ENCODE measurements at places on chromosomes 4 and X.

DNA sequence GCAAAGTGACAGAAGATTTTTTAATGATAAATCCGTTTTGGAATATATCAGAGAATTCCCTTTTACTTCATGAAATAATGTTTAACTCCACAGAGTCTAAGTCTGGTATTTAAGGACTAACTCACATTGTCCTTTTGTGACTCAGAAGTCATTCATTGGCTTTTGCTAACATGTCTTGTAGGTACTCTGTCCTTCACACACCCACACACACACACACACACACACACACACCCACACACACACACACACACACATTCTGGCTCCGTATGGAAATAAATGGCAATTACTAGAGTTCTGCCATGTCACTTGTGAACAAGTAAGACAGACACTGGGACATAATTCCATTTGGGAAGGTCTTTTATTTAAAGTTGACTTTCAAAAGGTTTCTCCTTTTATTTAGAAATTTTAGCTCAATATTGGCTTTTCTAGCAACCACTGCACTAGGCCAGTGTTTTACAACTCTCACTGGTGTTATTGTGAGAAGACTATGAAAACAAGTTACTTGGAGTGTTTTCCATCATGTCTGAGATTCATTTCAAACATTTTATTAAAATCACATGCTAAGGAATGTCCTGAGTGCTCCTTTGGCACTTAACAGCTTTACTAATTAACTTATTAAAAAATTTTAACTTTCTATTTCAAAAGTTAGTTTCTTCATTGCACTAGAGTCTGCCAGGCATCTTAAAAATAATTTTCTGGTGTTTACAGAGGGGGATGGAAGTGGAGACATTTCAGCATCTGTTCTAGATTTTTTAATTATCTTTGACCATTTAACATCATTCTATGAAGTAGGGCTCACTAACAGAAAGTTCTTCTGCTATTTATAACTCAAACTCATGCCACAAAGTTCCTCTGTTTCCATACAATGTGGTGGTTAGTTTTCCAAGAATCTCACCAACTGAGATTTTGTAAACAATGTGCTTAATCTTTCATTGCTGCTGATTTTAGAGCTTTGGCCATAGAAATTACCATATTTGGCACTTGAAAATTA, 240.3 kb upstream of the GPC4 start:
- H3K4me1 ChIP-seq, result no peaks in the 10 kb centered on the region
- no peaks in the 10 kb centered on the region for H3K36me3 ChIP-seq
- H3K27ac ChIP-seq, result no peak overlapping the region
- H3K4me3 ChIP-seq, result no peak overlapping the region
- H3K27me3 ChIP-seq, result no peaks in the 10 kb centered on the region
- no peak for ATAC-seq

GRCh38 chrX:129188231-129188630, 335.1 kb downstream of the SMARCA1 start:
- no peaks in the 10 kb centered on the region for H3K27me3 ChIP-seq
- no peaks in the 10 kb centered on the region for H3K4me1 ChIP-seq
- H3K27ac ChIP-seq, result no peak overlapping the region
- no peak overlapping the region for H3K4me3 ChIP-seq

DNA sequence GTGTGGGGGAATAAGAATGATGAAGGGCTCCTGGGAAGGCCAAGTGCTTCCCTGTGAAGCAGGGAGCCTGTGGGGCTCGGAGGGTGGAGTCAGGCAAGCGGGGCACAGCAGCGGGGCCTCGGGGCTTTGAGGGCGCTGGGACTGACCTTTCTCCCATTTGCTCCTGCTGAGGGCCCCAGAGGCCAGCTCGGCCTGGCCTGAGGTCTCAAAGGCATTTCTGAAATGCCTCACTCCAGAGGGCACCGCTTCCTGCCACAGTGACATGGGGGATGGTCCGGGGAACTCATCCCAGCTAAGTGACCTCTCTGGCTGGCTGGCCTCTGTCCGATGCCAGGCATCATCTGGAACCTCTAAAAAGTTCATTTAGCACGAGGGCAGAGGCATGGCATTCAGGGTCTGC, 98.8 kb upstream of the STX18 start:
- peaks cover 28% of the 10 kb centered on the region for H3K36me3 ChIP-seq
- no peaks in the 10 kb centered on the region for H3K4me1 ChIP-seq
- H3K27ac ChIP-seq, result no peak overlapping the region
- H3K4me3 ChIP-seq, result no peak overlapping the region

DNA sequence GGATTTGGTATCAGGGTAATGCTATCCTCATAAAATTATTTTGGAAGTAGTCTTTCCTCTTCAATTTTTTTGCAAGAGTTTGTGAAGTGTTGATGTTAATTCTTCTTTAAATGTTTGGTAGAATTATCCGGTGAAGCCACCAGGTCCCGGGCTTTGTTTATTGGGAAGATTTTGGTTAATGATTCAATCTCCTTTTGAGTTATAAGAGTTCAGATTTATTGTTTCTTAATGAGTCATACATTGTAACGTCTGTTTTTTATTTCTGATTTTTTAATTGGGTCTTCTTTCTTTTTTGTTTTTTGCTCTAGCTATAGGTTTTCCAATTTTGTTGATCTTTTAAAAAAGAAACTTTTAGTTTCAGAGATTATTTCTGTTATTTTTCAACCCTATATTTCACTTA, 412.3 kb downstream of the PDGFC start:
- H3K27ac ChIP-seq, result no peak overlapping the region
- ATAC-seq, result no peak
- H3K36me3 ChIP-seq, result no peaks in the 10 kb centered on the region

DNA sequence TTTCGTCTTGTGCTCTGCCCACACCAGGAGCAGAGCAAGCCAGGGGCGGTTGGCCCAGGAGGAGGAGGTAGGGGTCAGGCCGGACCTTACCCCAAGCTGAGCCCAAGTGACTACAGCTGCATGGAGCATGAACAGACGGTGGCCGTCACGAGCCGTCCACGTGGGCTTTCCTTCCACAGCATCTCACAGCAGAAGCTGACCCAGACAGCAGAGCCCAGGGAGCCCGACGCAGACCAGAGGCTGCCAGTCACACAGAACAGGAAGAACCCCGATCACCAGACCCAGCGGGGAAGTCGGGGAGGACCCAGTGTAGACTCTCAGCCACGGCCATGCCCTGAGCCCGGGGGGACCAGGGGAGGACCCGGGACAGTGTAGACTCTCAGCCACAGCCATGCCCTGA, 58.0 kb downstream of the FAM53A start:
- no peaks in the 10 kb centered on the region for H3K4me1 ChIP-seq
- peaks cover 6% of the 10 kb centered on the region for H3K27me3 ChIP-seq
- no peak overlapping the region for H3K4me3 ChIP-seq

DNA sequence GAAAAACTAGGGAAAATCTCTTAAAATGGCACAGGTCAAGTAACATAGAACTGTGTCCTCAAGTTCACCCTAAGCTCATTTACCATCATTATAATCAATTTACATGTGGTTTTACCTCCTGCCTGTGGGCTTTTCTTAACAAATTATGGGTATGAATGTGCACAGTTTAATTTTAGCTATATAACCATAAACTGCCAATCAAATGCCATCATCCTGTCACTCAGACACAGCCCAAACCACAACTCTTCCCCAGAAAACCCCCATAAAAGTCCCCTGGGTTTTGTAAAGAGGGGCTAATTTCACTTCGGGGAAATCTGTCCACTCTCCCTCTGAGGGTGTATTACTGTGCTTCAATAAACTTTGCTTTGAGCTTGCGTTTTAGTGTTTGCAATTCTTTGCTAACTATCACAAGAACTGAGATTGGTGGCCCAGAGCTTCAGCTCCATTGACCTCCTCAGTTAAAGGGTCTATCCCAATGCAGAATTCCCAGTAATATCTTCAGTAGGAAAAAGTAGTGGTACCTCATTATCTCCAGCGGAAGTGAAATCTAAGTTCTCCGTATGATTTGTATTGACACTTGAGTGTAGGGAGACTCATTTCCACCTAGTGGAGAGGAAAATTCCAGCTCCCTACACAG, 394.6 kb downstream of the SPOCK3 start:
- no peaks in the 10 kb centered on the region for H3K4me1 ChIP-seq
- no peak overlapping the region for H3K27ac ChIP-seq
- no peaks in the 10 kb centered on the region for H3K36me3 ChIP-seq
- ATAC-seq, result peak; percentile 63
- H3K27me3 ChIP-seq, result no peaks in the 10 kb centered on the region
- no peak overlapping the region for H3K4me3 ChIP-seq

DNA sequence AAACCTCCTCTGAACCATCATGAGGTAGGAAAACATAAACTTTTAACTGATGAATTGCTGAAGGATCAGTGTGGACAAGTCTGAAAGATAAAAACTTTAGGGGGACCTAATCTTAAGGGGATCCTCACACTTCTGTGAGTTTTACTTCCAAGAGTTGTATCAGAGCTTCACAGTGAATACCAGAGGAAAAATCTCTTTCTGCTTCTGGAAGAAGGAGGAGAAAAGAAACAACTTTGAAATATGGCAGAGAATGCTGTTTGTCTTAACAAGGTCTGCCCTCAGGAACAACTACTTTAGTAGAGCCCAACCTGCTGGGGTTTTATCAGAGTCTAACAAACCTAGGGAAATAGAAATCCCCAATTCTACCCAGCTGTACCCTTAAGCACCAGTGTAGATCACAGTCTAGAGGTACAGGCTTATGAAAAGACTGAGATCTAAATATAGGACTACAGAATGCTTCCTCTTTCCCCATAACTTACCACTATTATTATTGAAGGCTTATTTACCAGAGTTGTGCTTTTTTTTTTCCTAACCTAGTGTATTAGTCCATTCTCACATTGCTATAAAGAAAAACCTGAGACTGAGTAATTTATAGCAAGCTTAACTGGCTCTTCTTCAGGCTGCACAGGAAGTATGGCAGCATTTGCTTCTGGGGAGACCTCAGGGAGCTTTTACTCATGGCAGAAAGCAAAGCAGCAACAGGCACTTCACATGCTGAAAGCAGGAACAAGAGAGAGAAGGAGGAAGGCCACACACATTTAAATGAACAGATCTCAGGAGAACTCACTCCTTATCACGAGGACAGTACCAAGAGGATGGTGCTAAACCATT, 167.9 kb downstream of the CAMK2D start:
- peaks cover 57% of the 10 kb centered on the region for H3K36me3 ChIP-seq
- H3K27ac ChIP-seq, result peak overlapping the region; percentile 69
- peak overlapping the region; percentile 15 for H3K4me3 ChIP-seq
- H3K27me3 ChIP-seq, result no peaks in the 10 kb centered on the region
- ATAC-seq, result peak; percentile 83

DNA sequence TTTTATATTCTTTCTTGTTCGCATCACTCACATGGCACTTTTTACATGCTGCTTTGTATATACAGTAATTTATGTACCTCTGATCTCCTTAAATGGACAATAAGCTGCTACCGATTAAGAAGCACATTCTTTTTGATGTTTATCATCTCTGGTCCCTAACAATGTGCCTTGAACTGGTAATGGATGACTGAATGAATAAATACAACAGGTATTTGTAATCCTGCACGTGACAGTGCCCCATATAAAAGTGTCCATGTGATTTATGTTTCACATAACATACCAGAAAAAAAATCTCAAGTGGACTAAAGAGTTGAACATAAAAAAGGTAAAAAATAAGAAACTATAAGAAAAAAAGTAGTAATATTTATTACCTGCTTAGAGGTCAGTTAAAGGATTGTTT, 7.7 kb upstream of the SLAIN2 start:
- no peaks in the 10 kb centered on the region for H3K27me3 ChIP-seq
- H3K4me1 ChIP-seq, result no peaks in the 10 kb centered on the region
- no peak overlapping the region for H3K27ac ChIP-seq
- ATAC-seq, result no peak
- no peak overlapping the region for H3K4me3 ChIP-seq

DNA sequence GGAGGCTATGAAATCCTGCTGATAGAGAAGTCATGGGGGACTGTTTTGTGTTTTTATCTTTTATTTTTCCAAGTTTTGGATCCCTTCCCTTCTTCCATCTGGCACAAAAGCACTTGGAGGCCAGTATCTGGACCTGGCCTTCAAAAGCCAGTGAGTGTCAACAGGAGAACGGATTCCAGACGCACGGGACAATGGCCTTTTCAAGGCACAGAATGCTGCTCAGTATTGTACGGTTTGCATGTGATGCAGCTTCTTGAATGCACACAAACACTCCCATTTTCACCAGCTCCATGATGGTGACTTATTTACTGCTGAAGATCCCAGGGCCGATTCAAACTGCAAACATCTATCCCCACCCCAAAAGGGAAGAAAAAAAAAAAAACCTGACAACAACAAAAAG, 145.4 kb downstream of the CPEB2 start:
- no peak for ATAC-seq
- H3K4me1 ChIP-seq, result peaks cover 5% of the 10 kb centered on the region
- H3K4me3 ChIP-seq, result no peak overlapping the region
- H3K27ac ChIP-seq, result no peak overlapping the region
- H3K36me3 ChIP-seq, result no peaks in the 10 kb centered on the region

DNA sequence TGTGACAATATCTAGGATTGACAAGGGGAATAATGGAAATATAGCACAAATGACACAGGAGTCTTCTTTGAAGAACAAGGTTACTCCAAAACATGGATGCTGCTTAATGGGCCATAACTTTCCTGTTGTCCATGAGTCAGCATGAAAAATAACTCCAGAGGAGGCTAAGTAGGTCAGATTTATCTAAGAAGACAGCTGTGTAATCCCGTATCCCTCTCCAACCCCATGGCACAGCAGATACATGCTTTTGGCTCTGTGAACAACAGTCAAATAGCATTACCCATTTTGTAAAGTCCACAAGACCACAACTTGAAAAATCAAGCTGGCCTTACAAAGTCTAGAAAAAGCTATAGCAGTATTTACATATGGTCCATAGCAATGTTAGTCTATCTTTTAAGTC, 2.1 kb upstream of the TMEM131L start:
- no peak for ATAC-seq
- no peak overlapping the region for H3K27ac ChIP-seq
- H3K27me3 ChIP-seq, result no peaks in the 10 kb centered on the region
- H3K36me3 ChIP-seq, result peaks cover 12% of the 10 kb centered on the region
- no peak overlapping the region for H3K4me3 ChIP-seq

- H3K4me1 ChIP-seq, result no peaks in the 10 kb centered on the region
- H3K4me3 ChIP-seq, result no peak overlapping the region
- ATAC-seq, result no peak
- H3K36me3 ChIP-seq, result no peaks in the 10 kb centered on the region
- no peaks in the 10 kb centered on the region for H3K27me3 ChIP-seq
These were observed 547.9 kb upstream of the GALNTL6 start for GRCh38 chr4:171265190-171265818.

DNA sequence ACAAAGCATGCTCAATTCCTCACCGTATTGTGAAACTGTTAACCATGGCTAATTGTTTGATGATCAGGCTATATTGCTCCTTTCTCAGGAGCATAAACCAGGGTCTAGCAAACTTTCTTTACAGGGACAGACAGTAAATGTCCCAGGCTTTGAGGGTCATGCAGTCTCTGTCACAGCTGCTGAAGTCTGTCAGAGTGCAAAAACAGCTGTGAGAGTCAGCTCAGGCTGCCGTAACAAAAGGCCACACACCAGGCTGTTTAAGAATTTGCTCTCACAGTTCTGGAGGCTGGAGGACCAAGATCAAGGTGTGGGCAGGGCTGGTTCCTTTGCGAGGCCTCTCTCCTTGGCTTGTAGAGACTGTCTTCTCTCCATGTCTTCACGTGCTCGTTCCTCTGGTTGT, 75.6 kb downstream of the GPR143 start:
- H3K27me3 ChIP-seq, result no peaks in the 10 kb centered on the region
- H3K4me3 ChIP-seq, result no peak overlapping the region
- ATAC-seq, result no peak
- H3K27ac ChIP-seq, result no peak overlapping the region
- no peaks in the 10 kb centered on the region for H3K4me1 ChIP-seq

Data from stimulated activated memory B cell treated with anti-CD40 and anti-IgM and Interleukin-4, amounts not matched to agents 10 μg/mL and 1 μg/mL and 100 μg/mL, for 72 hours (primary cell).